ENCODE measurements at places on chromosomes 6 and 20. TPM values are rescaled to one million over a fixed set of nuclear protein-coding genes. Genes with fewer than 3 reads are reported as not detected.

Gene BICRAL
- total RNA-seq, result 9.3 TPM

Gene LHFPL5
- not detected for total RNA-seq

Gene PTPRT
- 5.8 TPM for total RNA-seq

Gene PHACTR3
- 2.1 TPM for total RNA-seq

Gene ECT2L
- total RNA-seq, result 0.07 TPM

Gene SYNGAP1
- total RNA-seq, result 74.1 TPM

Gene HLA-DRB1
- 88.9 TPM for total RNA-seq

Gene SLC17A1
- total RNA-seq, result 1.2 TPM
